ENCODE measurements at places on chromosomes 2 and 18.

DNA sequence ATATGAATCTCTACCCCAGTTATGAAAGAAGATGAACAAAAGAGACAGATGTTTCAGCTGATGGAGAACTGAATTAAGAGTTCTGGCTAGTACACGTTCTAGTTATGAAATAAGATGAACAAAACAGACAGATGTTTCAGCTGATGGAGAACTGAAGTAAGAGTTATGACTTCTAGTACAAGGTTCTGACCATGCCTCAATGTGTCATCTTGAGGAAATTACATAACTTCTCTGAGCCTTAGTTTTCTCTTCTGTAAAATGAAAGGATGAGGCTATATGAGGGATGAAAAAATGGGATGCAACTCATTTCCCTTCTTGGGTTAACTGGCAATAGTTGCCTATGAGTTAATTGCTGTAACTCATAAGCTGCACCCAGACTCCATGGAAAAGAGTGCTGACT, 92.9 kb upstream of the WDR75 start:
- DNase-seq, result no peak

GRCh38 chr18:9779630-9780029, 71.5 kb downstream of the RAB31 start:
- no peak for DNase-seq

DNA sequence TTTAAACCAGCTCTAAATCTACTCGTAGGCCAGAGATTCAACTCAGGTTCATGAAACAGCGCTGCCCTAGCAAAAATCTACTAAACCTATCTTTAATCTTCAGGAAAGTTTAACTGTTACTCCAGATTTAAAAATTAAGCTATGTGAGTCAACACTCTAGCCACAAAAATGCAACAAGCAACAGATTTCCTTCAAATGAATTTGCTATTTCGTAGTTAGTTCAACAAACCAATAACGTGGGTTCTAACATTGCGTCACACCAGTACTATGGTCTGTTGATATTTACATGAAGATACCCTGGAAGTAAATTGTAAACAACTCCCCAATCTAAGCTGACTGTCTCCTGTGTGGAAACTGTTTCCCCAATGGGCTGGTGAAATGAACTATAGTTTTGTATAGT, 71.2 kb downstream of the FIGN start:
- no peak for DNase-seq

DNA sequence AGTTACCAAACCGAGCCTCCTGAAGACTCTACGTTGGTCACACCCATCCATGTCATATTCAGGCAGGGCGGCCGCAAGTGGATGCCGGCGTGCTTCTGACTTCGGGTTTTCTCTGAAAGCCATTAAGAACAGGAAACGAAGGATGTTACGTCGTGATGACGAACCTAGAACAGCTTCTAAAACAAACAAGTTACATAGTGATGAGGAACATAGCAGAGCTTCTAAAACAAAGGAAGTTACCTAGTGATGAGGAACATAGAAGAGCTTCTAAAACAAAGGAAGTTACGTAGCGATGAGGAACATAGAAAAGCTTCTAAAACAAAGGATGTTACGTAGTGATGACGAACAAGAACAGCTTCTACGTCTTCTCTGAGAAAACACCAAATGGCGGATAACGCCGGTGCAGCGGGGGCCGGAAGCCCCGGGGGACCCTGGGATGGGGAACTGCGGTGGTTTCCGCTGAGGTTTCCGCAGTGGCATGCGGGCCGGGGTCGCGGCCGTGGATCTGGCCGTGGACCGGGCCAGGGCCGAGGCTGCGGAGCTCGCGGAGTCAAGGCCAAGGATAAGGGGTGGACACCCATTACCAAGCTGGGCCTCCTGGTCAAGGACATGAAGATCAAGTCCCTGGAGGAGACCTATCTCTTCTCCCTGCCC, 141.1 kb downstream of the SOCS6 start:
- no peak for DNase-seq

- no peak for DNase-seq
These were observed 45.0 kb downstream of the SLC38A11 start for GRCh38 chr2:164910101-164910899.

- DNase-seq, result no peak
These were observed 92.9 kb downstream of the DTNA start for GRCh38 chr18:34802959-34803358.

- DNase-seq, result no peak
These were observed 23.1 kb upstream of the KLF7 start for GRCh38 chr2:207188626-207189419.

Measured in upper lobe of right lung (tissue), 1 donor.